Activated CD4-positive, alpha-beta T cell treated with anti-CD3 and anti-CD28 coated beads for 36 hours (primary cell): ENCODE measurements at places on chromosomes 13 and 19. TPM values are rescaled to one million over a fixed set of nuclear protein-coding genes. Genes with fewer than 3 reads are reported as not detected.
A peak's percentile ranks its signal among the peaks of the same experiment; 100 is the strongest.

GRCh38 chr19:46487802-46488445 lies 7.7 kb downstream of the PNMA8B start:
- H3K27me3 ChIP-seq = peaks cover 61% of the 10 kb centered on the region
- no peaks in the 10 kb centered on the region for H3K36me3 ChIP-seq
- H3K27ac ChIP-seq = no peak overlapping the region
- H3K4me1 ChIP-seq = peaks cover 11% of the 10 kb centered on the region

GRCh38 chr13:99308471-99309087 lies 1.4 kb upstream of the GPR183 start:
- no peaks in the 10 kb centered on the region for H3K27me3 ChIP-seq
- H3K4me3 ChIP-seq = peak overlapping the region; percentile 85
- peaks cover 50% of the 10 kb centered on the region for H3K36me3 ChIP-seq
- DNase-seq = no peak

Gene FFAR2
- not detected for total RNA-seq

Gene ADPRHL1
- total RNA-seq = 0.25 TPM

Gene GAPDHS
- total RNA-seq = not detected
